NCI-H1417 (cell line): ENCODE measurements at places on chromosomes 5 and 9.

DNA sequence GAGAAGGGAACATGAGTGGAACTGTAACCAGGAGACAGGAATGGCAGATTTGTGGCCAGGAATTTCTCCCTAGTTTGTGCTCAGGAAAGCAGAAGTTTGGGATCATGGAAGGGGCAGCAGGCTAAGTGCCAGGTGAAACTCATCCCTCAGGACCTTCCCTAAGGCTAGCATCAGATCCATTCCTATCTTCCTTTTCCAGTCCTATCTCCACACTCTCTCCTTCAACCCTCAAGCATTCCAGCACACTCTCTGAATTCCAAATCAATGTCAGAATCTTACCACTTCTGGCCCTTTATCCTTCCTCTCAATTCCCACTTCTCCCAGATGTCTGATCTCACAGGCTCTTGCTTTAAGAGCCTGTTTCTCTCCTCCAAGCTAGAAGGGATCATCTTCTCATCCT lies 53.2 kb upstream of the GRIA1 start:
- no peak for DNase-seq

DNA sequence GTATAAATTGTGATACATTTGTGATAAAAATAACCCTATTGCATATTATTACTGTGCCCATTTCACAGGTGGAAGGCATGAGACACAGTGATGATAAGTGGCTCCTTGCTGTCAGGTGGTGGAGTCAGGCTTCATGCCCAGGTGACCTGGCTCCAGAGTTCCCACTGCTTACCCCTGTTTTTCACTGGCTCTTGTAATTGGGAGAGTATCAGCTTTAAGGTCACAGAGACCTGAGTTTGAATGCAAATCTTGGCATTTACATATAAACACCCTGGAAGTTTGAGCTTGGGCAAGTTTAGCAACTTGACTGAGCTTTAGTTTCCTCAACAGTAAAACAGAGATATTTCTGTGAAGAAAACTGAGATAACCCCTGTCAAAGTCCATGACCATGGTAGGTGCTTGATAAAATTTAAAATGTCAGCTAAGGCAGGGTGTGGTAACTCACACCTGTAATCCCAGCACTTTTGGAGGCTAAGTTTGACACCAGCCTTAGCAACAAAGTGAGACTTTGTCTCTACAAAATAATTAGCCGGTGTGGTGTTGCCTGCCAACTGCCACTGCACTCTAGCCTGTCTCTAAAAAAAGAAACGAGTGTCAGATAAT lies 29.2 kb downstream of the MAT2B start:
- DNase-seq = no peak

GRCh38 chr9:99172124-99173091 lies 49.3 kb downstream of the ALG2 start:
- DNase-seq = peak; percentile 96

GRCh38 chr5:157290156-157290980 lies 24.4 kb downstream of the CYFIP2 start:
- DNase-seq = no peak

DNA sequence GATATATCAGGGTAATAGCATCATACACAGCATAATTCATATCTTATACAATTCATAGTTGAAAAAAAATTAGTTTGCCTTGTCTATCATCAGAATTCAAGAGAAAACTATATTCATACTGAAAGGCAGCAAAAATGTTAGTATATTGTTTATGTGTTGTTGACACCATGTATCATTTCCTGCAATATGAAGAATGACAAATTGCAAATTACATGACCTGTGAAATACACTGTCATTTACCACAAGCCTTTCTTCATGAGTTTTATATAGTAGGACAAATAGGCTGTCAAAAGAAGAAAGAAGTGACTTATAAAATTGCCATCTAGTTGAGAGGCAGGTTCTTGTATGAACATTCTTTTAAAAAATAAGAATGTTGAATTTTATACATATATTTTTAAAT lies 1136.3 kb upstream of the CDH9 start:
- DNase-seq = no peak

- no peak for DNase-seq
Measured at GRCh38 chr5:50839472-50839871, 173.0 kb downstream of the PARP8 start.

GRCh38 chr5:146363161-146363874 lies 24.7 kb downstream of the POU4F3 start:
- DNase-seq = no peak

DNA sequence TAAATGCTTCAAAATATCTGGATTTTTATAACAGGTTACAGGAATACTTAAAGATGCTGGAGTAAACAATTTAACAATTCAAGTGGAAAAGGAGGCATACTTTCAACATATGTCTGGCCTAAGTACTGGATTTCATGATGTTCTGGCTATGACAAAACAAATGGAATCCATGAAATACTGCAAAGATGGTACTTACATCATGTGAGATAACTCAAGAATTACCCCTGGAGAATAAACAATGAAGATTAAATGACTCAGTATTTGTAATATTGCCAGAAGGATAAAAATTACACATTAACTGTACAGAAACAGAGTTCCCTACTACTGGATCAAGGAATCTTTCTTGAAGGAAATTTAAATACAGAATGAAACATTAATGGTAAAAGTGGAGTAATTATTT lies 35.6 kb downstream of the SLC30A5 start:
- no peak for DNase-seq

- no peak for DNase-seq
Measured at GRCh38 chr5:158953929-158954534, 145.7 kb downstream of the EBF1 start.

DNA sequence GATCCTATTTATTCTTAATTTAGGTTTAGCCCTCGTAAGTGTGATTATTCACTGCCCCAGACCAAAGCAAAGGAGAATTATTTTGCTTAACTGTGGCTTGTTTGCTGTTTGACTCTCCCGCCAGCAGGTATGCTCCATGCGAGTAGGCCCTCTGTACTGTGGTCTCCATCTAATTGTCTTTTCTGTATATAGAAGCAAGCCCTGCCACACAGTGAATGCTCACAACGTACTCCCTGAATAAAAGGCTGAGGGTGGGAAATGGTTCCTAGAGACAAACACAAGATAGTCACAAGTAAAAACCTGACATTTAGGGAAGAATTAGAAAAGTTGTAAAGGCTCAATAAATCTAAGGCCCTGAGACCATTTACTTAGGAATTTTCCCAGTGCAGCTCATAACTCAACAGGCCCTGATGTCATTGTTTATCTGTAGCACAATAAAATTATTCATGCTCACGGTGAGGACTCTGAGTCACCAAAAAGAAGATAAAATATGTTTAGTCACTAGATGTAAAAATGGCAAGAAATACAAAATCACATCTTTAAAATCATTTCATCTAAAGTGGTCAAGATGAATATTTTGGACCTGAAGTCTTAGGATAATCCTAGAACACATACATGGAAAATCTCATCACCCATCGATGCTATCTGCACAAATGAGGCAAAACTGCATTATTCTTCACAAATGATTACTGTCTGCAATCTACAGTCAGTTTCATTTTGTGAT lies 473.2 kb downstream of the ENC1 start:
- DNase-seq = no peak

GRCh38 chr9:71607461-71607881 lies 160.8 kb downstream of the CEMIP2 start:
- DNase-seq = no peak

- peak; percentile 53 for DNase-seq
Measured at GRCh38 chr9:89797937-89798455, 193.2 kb downstream of the GADD45G start.
